ENCODE measurements at places on chromosomes 3 and 15. TPM values are rescaled to one million over a fixed set of nuclear protein-coding genes. Genes with fewer than 3 reads are reported as not detected.
A peak's percentile ranks its signal among the peaks of the same experiment; 100 is the strongest.

DNA sequence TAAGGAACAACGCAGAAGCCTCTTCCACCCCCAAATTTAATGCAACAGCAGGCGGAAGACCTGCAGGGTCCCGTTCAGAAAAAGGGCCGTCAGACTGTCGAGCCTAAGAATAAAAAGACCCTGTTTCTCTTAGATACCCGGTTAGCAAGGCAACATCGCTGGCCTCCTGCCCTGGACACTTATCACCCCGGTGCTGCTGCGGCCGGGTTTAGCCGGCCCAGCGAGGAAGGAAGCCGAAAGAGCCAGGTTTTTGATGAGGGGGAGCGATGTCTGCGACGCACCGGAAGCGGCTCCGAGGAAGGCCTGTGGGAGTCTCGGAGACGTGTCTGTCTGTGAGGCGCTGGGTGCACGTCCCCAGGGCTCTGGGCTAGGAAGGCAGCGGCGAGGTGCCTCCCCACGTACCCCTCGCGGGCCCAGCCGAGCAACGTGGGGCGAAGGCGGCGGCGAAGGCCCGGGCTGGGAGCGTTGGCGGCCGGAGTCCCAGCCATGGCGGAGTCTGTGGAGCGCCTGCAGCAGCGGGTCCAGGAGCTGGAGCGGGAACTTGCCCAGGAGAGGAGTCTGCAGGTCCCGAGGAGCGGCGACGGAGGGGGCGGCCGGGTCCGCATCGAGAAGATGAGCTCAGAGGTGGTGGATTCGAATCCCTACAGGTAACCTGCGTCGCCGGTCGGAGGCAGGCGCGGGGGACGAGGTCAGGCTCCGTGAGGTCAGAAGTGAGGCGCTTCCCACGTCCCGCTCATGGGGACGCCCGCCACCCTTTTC is at the start of gene UBA5:
Gene UBA5 (plus strand): TSS at position 278 of the 759 bp plus-strand sequence. CDS start 209 bp downstream, at position 487.
- DNase-seq = peak; percentile 88

GRCh38 chr3:55453886-55454496 is 33.1 kb downstream of the WNT5A start:
- no peak for DNase-seq

DNA sequence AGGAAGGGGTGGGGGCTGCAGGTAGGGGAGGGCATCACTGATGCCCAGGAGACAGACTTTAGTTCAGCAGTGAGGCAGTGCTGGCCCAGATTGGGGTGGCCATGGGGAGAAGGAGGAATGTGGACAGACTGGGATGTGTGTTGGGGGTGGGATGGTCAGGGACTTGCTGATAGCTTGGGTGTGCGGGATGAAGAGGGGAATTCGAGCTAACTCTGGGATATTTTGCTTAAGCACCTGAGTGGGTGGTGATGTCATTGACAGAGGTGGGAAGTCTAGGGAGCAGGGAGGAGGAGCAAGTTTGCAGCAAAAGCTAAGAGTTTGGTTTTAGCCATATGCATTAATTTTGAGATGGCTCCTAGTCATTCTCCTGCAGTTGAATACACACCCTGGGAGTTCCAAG is 207.5 kb downstream of the RPLP1 start:
- no peak for DNase-seq

DNA sequence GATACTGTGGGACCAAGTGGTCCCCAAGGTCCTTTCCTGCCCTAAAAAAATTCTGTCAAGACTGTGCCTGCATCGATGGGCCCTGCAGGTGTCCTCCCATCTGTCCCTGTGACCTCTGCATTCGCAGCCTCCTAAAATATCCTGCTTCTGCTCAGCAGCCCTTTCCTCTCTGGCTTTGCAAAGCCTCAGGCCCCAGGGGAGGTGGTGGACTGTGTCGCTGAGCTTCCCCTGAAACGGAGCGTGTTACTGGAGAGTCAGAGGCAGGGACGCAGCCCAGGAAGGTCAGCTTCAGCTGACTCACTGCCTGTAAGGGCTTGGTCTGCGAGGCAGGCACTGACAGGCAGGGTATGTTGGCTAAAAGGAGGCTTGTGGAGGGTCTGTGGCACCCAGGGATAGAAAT is 110.0 kb downstream of the RAB11A start:
- peak; percentile 27 for DNase-seq

DNA sequence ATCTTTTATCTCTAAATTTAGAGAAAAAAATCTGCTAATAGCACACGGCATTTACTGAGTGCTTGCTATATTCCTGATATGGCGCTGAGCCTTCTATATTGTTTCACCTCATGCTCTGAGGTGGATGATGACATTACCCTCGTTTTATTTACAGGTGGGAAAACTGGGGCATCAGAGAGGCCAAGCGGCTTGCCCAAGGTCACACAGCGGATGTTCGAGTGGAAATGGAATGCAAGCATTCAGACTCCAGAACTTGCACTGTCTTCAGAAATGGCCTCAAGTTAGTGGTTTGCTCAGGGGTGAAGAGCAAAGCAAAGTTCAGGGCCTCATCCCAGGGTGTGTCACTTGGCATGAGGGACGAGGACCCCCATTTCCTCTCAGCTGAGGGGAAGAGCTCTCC is 17.3 kb downstream of the EHD4 start:
- no peak for DNase-seq

- DNase-seq = peak; percentile 43
Observed at GRCh38 chr3:32175607-32176197, 62.8 kb upstream of the CMTM8 start.

DNA sequence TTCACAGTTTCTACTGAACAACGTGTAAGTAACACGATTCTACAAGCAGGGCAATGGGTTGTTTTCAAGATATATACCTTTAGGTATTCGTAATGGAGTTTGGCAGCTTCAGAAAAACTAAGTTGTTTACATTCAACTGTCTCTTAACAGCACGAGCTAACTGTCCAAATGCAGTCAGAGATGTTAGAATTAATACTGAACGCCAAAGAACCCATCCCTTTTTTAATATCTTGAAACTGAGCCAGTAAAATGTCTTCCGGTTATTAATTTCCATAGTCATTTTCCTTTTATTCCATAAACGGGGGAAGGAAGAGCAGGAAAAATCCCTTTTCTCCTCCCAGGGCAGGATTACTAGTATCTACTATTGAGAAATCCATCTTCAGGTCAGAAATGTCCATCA is 129.0 kb upstream of the THBS1 start:
- peak; percentile 68 for DNase-seq

DNA sequence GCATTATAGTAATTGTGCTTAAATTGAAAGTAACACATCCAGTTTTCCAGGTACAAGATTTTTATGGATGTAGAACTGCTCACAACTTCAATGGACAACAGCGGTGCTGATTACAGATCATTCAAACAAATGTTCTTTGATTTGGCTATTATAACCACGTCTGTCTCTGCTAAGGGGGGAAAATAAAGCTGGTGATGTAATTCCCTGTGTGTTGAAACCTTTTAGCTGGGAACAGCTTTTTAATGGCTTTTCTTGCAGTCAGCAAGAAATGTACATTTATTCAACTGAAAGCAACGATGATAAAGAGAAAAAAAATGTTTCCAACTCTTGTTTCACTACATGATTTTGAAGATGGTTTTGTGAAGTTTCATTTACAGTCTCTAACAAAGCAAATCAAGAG is 431.9 kb upstream of the AGTR1 start:
- DNase-seq = no peak

- DNase-seq = no peak
Observed at GRCh38 chr15:38975282-38975990, 410.8 kb upstream of the RASGRP1 start.

DNA sequence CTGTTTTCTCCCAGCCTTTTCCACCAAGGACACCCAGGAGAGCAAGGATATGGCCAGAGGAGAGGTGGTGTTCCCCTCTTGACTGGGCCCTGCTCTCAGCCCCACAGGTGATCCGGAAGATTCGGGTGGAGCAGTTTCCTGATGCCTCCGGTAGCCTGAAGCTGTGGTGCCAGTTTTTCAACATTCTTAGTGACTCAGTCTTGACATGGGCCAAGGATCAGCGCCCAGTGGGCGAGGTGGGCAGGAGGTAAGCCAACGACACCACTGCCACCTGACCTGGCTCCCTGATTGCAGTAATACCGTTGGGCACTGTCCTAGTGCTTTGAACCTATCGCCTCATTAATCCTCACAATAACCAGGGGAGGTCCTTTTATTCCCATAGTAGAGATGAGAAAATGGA is 25.3 kb upstream of the SLC28A1 start:
- DNase-seq = no peak

The ZNF860 gene
- 0.95 TPM for polyA plus RNA-seq

The CHRM5 gene
- polyA plus RNA-seq = 0.08 TPM

The CPA3 gene
- 1.7 TPM for polyA plus RNA-seq

The C15orf62 gene
- polyA plus RNA-seq = 1.3 TPM

The SERPINI2 gene
- 0.13 TPM for polyA plus RNA-seq

The STARD9 gene
- polyA plus RNA-seq = 20.9 TPM

The SPTBN5 gene
- 7.9 TPM for polyA plus RNA-seq

The CMTM7 gene
- 19.1 TPM for polyA plus RNA-seq

The LRRC3B gene
- 11.7 TPM for polyA plus RNA-seq
